ENCODE measurements at places on chromosomes 5 and 9. TPM values are rescaled to one million over a fixed set of nuclear protein-coding genes. Genes with fewer than 3 reads are reported as not detected.
A peak's percentile ranks its signal among the peaks of the same experiment; 100 is the strongest.

The DNAJC25 gene
- total RNA-seq: 2.2 TPM

The INIP gene
- total RNA-seq: 37.8 TPM

The EDIL3 gene
- 68.1 TPM for total RNA-seq

The DMRT3 gene
- total RNA-seq: not detected

- no peak overlapping the region for H3K27ac ChIP-seq
- H3K4me3 ChIP-seq: no peak overlapping the region
- no peaks in the 10 kb centered on the region for H3K36me3 ChIP-seq
Observed at GRCh38 chr9:70130266-70130665, 86.6 kb downstream of the MAMDC2 start.

DNA sequence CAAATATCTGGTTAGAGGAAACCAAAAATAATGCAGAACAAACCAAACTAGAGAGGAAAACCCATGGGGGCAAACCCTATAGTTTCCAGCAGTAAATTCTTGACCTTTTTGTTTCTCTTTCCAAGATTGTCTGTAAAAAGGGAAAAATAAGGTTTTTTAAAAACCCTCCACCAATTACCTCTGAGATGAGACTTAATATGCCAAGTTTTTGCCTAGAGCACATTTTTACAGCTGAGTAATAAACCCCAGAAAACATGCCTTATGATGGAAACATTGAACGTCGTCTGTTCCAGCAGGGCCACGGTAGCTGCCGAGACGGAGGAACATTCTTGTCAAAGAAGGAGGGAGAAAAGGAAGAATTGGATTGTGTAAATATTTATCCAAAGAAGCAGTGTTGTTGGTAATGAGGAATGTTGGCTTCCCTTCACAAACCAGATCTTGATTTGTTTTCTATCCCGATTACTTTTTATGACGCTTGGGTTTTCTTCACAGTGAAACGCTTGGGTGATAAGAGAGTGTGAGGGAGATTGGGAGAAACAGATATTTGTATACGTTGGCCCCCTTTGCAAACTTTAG is 17.3 kb upstream of the MSX2 start:
- H3K36me3 ChIP-seq: no peaks in the 10 kb centered on the region
- no peak for DNase-seq
- H3K4me3 ChIP-seq: no peak overlapping the region
- no peaks in the 10 kb centered on the region for H3K27me3 ChIP-seq
- H3K27ac ChIP-seq: no peak overlapping the region
- no peaks in the 10 kb centered on the region for H3K4me1 ChIP-seq

- H3K27ac ChIP-seq: no peak overlapping the region
- no peaks in the 10 kb centered on the region for H3K4me1 ChIP-seq
- H3K27me3 ChIP-seq: no peaks in the 10 kb centered on the region
- no peak overlapping the region for H3K4me3 ChIP-seq
Observed at GRCh38 chr5:76851728-76852369, 2.0 kb downstream of the S100Z start.

DNA sequence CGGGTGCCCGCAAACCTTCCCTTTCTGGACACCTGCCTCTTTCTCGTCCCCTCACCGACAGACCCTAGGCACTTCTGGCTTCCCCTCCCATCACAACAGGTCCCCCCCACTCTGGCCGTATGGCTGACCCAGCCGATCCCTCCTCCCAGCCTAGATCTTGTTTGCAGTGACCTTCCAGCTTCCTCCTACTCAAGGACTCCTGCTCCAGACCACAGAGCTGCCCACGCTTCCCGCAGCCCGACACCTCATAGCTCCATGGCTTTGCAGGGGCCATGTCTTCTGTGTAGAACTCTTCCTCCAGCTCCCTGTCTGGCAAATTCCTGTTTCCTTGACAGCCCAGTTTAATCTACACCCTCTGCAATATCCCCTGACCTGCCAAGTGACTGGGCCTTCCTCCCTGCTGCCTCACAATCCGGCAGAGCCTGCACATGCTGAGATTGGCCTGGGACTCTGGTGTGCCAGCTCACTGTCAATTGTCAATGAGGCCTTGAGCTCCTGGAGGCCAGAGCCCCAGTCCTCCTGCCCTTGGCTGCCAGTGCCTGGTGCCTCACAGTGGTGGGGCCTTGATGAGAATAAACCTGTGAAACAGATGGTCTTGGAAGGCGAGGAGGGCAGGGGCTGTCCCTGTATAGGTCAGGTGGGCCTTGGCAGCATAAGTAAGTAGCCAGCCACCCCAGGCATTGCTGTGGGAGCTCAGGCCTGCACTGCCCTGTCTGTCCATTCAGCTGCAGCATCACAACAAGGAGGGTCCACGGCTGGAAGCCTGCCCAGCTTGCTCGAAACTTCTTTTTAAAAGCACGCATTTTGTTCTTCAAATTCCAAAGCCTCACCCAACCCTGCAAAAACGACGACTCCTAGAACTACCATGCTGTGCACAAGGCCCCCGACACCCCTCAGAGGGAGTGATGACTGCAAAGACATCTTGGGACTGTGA is 50.5 kb downstream of the GADD45G start:
- no peaks in the 10 kb centered on the region for H3K4me1 ChIP-seq
- H3K4me3 ChIP-seq: no peak overlapping the region
- H3K27ac ChIP-seq: no peak overlapping the region
- DNase-seq: no peak

GRCh38 chr5:191036-191948 is at the start of gene LRRC14B:
Gene LRRC14B, plus strand, starts transcription at chr5:191495. Its CDS starts 44 bp downstream, at chr5:191539.
- H3K36me3 ChIP-seq: no peaks in the 10 kb centered on the region
- DNase-seq: peak; percentile 36
- no peaks in the 10 kb centered on the region for H3K27me3 ChIP-seq

Measured in ascending aorta (tissue), 2 donors.